ENCODE measurements at places on chromosomes 2 and 18.

DNA sequence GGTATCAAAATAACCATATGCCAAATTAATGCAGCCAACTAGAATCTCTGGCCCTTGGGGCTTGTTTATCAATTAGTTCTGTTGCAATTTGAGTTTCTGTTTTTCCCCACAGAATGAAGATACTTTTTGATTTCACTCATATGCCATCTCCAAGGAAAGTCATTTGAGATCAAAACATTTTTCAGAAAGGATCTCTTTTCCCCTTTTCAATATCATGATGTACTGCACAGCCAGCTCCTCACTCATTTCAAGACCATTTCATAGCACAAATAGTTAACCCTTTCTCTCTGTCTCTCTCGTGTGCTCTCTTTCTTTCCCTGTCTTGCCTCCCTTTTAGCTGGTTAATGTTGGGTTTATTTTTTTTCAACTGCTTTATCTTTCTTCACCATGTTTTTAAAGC lies 387.3 kb downstream of the STK39 start:
- DNase-seq, result no peak

DNA sequence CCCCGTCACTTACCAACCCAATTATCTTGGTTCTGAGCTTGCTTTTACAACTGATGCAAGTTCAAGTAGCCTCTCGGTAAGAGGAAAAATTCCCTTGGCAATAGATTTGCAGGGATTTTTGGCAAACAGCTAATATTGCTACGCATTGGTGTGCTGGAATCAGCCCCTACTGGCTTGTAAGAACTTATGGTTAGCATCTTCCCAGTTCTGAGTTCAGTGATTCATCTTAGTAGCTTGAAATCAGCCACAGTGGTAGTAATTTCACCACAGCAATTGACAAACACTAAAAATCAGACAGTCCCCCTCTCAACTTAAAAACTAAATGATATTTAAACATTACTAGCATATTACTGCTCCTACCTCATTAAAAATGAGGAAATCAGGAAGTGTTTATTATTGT lies 5.9 kb upstream of the RAX start:
- DNase-seq, result no peak

GRCh38 chr2:375270-375955 lies 87.5 kb upstream of the ALKAL2 start:
- no peak for DNase-seq

GRCh38 chr2:222545823-222546795 lies 109.8 kb downstream of the FARSB start:
- no peak for DNase-seq
